Non-pigmented ciliary epithelial cell (primary cell): ENCODE measurements at places on chromosomes 6 and 20.

DNA sequence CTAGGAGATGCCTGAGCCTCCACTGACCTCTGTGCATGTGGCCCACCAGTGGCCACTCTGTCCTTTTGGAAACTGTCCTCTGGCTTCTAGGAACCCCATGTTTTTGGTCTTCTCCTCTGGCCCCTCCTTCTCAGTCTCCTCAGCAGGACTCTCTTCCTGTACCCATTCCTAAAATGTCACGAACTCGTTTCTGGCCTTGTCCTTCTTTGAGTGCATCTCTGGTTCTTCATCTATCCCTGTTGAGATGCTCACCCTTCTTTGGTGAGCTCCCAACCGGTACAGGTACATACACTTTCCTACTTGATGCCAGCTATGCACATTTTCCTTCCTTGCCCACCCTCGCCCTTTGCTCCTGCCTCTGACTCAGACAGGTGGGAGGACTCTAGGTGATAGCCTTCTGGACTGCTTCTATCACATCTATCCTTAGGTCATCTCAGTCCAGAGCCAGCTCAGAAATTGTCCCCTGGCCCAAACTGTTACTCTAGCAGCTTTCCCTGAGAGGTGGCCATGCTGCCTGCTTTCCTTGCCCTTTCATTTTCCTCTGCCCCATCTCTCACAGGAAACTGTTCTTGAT, 14.8 kb upstream of the NNAT start:
- DNase-seq: no peak

DNA sequence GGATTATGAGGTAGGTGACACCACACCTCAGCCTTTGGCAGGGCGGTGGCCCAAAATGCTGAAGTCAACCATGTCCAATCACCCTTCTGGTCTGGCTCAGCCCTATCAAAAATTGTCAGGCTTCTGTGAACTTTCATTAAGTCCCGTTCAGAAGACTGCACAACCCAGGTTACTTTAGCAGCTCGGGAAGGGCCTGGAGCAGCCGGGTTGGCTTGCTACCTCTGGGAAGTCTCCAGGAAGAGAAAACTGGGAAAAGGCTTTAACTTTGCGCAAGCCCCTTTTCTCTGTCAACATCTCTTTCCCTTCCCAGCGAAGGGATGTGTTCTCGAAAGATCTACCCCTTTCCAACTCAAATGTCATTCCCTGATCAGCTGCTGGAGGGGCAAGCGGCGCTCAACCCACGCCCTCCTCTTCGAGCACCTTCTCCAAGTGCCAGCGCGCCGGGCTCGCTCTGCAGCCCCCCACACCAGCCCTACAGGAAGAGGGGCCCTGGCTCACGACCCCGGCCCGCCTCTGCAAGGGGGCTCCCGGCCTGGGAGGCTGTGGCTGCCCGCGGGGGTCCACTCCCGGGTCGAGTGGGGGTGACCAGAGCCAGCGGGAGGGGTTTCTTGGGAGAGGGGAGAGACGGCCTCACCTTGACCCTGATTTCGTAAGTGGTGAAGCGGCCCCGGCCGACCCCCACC, 573 bp downstream of the SNX3 start:
- no peak for DNase-seq

DNA sequence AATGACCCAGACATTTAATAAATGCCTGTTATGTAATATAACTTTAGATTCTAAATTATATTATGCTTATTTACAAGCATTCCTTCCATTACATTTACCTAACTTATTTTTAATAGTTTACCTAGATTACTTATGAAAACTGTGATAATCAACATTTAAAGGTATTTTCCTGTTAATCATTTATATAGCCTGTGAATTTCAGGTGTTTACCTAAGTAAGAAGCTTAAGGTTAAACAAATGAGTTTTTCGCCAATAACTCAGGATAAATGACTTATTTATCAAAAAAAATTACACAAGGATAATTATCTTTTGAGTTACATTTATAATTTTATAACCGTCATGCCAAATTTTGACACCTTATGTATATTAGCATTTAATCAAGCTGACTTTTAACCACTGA, 35.5 kb downstream of the UBD start:
- no peak for DNase-seq

GRCh38 chr6:111411978-111412566, 70.9 kb downstream of the REV3L start:
- DNase-seq: no peak

DNA sequence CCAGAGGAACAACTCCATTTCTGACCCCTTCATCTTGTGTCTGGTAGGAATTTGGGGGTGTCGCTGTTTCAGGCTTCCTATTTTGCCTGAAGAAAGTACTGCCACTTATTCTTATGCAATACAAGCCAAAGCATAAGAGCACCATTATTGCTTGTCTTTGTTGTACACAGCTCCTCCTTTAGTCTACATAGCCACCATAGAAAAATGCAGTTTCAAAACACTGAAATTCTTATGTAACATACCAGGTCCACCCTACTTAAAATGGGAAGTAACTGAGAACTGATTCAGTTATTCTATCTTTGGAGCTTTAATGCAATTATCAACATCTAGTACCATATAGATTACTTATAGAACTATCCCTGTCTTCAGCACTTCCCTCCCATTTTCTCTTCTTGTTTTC, 255.5 kb downstream of the ARHGAP18 start:
- no peak for DNase-seq

GRCh38 chr20:64163776-64164122, 503 bp upstream of the MYT1 start:
- no peak for DNase-seq

- no peak for DNase-seq
These were observed 142.1 kb downstream of the BMP7 start for GRCh38 chr20:57124366-57124765.

DNA sequence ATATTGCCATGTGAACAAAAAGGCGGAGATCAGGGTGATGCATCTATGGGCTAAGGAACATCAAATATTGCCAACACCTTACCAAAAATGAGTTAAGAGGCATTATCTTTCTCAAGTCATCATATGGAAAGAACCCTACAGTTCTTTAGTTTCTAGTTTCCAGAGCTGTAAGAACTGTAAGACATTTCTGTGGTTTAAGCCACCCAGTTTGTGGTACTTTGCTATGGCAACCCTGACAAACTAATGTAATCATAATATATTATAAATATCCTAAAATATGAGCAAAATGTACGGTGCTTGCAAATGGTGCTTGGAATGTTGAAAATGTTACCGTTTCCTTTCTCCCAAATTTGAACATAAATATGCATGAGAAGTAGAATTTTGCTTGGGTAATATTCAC, 349.6 kb downstream of the PHF3 start:
- DNase-seq: no peak

GRCh38 chr6:6920114-6920986, 187.4 kb upstream of the RREB1 start:
- no peak for DNase-seq

DNA sequence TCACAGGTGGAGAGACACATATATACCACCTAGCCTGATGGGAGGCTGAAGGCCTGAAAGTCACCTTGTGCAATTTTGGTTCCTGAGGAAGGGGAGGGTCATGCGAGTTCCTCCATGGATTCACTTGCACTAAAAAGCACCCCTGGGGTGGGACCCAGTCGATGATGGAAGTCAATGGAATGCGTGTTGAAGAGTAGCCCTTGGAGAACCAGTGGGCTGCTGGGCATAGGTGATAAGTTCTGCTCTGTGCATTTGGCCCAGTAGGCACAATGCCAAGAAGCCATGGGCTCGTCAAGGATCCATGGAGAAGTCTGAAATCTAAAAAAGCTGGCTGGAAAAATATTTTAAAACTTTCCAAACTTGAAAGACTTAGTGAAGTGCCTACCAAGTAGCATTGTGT, 18.9 kb upstream of the SCRT2 start:
- DNase-seq: no peak

DNA sequence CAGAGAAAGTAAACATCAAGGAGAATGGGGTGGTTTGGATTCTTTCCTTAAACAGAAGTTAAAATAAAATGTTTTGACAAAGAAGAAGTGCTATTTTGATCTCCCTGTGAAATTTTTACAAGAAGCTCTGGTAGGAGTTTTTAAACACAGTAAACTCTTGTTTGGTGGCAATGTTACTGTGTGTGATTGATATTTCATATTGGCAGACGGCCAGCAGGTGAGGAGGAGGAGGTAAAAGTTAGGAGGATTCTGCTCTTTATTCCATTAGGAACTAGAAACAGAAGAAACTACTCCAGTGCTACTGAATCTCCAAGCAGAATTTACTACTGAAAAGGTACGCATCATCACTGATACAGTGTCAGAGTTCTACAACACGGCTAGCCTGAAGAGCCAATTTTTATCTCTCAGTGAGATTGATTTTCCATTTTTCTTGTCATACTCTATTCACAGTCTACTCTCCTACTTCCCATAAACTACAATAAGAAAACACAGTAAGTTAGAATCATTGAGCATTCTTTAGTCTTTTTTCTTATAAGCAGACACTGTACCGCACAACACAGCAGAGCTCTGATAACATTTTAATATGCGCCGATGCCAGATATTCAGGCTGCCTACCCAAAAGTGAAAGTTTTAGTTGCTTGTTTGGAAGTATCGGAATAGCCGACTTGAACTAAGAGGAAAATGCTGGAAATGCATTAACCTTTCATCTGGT, 21.2 kb upstream of the AFDN start:
- DNase-seq: no peak

DNA sequence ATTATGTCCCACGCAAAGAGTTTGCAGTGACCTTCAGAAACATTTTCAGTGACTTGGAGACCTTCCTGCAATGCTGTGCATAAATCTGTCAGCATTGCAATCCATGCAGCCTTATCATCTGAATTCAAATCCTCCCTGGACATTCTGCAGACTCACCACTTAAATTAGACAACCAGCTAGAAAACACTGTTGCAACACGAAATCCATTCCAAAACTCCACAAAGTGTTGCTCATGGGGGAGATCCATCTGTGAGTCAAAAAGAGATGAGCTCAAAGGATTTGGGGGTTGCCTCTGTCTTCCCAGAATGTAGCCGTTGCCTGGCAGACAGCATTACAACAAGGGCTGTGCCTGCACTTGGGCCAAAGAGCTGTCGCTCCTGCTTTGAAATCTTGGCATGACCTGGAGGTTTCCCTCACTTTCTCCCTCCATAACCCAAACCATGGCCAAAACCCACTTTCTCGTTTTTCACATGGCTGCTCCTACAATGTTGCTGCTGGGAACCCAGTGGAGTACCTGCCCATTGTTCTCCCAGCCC, 163.5 kb upstream of the CDYL start:
- DNase-seq: no peak

DNA sequence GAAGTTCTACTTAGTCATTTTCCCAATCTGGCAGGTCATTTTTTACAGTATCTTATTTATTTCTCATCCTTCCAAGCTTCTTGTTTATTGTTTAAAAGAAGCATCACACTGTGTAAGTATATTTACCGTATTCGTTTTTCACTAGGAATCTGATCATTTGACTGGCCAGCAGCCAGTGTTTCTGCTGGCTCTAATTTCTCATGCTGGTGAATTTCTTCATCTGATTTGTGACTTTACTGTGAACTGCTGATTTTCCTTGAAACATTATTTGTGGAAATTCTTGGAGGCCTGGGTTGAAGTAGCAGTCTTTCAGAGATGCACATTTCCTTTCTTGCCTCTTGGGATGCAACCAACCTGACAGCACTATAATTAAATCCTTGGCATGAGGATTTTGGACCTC, 65.9 kb downstream of the PREP start:
- DNase-seq: no peak

DNA sequence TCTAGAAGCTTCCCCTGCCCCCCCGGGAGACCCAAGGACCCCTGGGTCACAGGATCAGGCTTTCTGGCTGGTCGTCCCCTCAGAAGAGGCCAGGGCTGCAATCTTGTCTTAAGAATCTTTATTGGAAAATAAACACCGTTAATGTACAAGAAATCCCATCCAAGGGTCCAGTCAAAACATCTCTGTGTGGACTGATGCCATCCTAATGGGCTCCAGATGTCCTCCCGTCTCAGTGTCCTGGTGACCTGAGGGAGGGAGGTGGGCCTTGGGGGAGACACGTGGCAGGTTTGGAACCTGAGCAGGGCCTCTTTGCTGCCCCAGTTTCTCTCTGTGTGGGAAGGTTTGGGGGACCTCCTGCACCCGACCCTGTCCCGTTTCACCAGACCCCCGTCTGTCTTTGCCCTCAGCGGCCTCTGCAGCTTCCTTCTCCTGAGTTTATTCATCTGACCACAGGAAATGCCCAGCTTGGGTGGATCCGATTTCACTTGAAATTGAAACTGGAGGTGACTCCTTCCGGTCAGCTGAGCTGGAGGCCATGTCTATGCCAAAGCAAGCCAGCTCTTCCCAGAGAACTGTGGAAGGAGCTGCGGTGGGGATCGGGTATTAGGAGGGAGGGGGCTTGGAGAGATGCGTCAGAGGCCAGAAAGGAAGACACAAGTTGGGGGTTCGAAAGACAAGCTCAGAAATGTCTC, 75.1 kb downstream of the SLC2A10 start:
- DNase-seq: peak; percentile 8

GRCh38 chr20:48054051-48054450, 268.8 kb upstream of the SULF2 start:
- DNase-seq: no peak

DNA sequence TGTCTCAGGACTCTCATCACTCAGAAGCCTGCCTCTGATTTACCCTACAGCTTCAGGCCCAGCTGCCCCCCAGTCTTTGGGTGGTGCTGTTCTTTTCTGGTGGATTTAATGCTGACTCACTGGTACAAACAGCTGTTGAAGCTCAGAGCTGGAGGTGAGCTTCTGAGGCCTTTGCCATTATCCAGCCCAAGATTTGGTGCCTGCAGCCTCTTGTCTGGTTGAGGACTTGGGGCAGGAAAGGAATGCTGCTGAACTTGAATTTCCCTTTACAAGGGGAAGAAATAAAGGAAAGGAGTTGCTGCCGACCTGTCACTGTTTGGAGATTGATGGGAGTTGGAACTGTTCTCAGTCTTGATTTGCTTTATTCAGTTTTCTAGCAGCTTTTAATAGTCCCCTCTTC, 19.8 kb downstream of the ABCF1 start:
- no peak for DNase-seq

DNA sequence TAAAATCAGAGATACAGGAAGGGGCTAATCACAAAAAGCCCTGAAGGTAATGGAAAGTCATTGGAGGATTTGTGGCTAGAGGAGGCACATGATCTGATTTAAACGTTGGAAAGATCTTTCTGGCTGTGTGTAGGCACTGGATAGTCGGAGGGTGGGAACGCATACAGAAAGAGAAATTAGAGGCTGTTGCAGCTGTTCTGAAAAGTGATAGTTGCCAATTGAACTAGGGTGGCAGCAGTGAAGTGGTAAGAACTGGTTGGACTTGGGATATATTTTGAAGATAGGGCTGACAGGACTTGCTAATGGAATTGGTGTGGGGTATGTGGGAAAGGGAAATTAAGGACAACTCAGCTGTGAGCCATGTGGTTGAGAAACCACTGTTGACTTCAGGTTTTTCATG, 223.6 kb downstream of the OGFRL1 start:
- no peak for DNase-seq

GRCh38 chr6:75941509-75941908, 131.0 kb downstream of the IMPG1 start:
- no peak for DNase-seq
